Gastroesophageal sphincter (tissue), 4 donors: ENCODE measurements at places on chromosomes 4 and X. TPM values are rescaled to one million over a fixed set of nuclear protein-coding genes. Genes with fewer than 3 reads are reported as not detected.

The LDB2 gene
- 28.2 TPM for total RNA-seq

The NSG1 gene
- total RNA-seq: 0.78 TPM

The IL2RG gene
- 6.3 TPM for total RNA-seq

The UPF3B gene
- total RNA-seq: 7.0 TPM

The SERTM2 gene
- total RNA-seq: not detected

GRCh38 chr4:828641-829271 is 2.8 kb upstream of the CPLX1 start:
- peaks cover 88% of the 10 kb centered on the region for H3K27me3 ChIP-seq
- no peak overlapping the region for H3K27ac ChIP-seq
- no peaks in the 10 kb centered on the region for H3K36me3 ChIP-seq

DNA sequence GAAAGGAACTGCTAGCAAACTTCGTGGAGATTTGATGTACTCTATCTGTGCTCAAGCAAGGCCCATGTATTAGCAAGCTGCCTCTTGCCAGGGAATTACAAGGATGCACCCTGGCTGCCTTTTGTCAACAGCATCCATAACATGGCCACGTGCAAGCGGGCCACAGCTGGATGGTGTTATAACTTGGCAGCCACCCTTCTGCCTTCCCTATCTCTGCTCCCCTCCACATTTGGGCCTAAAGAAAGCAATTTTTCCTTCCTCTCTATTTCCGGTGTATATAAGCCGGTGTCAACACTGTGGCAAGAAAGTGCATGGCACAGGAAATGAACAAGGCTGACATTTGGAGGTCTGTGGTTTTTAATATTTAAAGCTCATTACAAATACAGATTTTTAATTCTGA is 94.8 kb downstream of the CLNK start:
- no peaks in the 10 kb centered on the region for H3K36me3 ChIP-seq
- H3K4me3 ChIP-seq: no peak overlapping the region
- H3K27ac ChIP-seq: no peak overlapping the region
- peaks cover 3% of the 10 kb centered on the region for H3K27me3 ChIP-seq
- no peak for ATAC-seq

- H3K4me3 ChIP-seq: no peak overlapping the region
- H3K36me3 ChIP-seq: peaks cover 68% of the 10 kb centered on the region
- no peak overlapping the region for H3K27ac ChIP-seq
- H3K4me1 ChIP-seq: no peaks in the 10 kb centered on the region
- no peaks in the 10 kb centered on the region for H3K27me3 ChIP-seq
- ATAC-seq: no peak
Observed at GRCh38 chr4:4461850-4462249, 74.9 kb downstream of the NSG1 start.

DNA sequence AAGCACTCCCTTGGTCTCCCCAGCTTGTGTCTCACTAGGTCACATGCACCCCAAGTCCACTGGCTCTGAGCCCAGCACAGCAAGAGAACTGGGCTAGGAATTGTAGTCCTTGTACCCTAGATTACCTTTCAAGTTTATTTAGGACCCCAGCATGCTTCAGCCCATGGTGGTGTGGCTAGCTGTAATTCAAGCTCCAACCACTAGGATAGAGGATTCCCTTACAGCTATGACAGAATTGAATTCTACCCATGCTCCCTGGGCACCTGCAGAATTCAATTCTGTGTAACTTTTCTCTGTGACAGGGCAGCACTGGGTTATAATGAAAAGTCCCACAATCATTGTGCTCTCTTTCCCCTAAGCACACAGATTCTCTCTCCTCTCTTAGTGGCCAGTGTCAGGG is 253.8 kb upstream of the DMD start:
- no peak overlapping the region for H3K27ac ChIP-seq
- H3K36me3 ChIP-seq: no peaks in the 10 kb centered on the region
- no peaks in the 10 kb centered on the region for H3K27me3 ChIP-seq
- no peaks in the 10 kb centered on the region for H3K4me1 ChIP-seq

GRCh38 chrX:125765347-125765746 is 400.7 kb downstream of the DCAF12L2 start:
- H3K36me3 ChIP-seq: no peaks in the 10 kb centered on the region
- H3K4me3 ChIP-seq: no peak overlapping the region
- no peak for ATAC-seq
- no peak overlapping the region for H3K27ac ChIP-seq

DNA sequence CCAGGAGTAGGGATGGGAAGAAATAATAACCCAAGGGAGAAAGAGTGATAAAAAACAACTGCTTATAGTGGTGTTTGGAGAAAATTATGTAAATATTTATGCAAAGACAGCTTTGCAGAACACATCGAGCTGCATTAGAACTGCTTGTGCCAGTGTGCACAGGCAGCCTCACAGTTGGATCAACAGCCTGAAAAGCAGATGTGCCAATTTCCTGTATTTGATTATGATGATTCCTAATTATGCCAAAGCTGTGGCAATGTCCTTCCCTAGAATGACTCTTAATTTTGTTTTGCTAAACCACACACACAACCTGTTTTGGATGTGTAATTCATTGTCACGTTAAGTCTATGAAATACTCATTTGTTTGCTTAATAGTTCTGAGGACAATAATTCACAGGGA is 30.6 kb upstream of the ANTXR2 start:
- H3K27ac ChIP-seq: no peak overlapping the region
- H3K4me3 ChIP-seq: no peak overlapping the region
- ATAC-seq: no peak
- no peaks in the 10 kb centered on the region for H3K27me3 ChIP-seq

GRCh38 chr4:178937130-178937529 is 1494.9 kb upstream of the AGA start:
- H3K27ac ChIP-seq: no peak overlapping the region
- no peaks in the 10 kb centered on the region for H3K4me1 ChIP-seq
- H3K27me3 ChIP-seq: no peaks in the 10 kb centered on the region
- no peak for ATAC-seq
- H3K36me3 ChIP-seq: no peaks in the 10 kb centered on the region

GRCh38 chr4:181874602-181875001 is 368.6 kb upstream of the TENM3 start:
- H3K27ac ChIP-seq: no peak overlapping the region
- no peak overlapping the region for H3K4me3 ChIP-seq
- no peaks in the 10 kb centered on the region for H3K27me3 ChIP-seq
- ATAC-seq: no peak

- H3K27me3 ChIP-seq: no peaks in the 10 kb centered on the region
- H3K4me3 ChIP-seq: no peak overlapping the region
- no peak overlapping the region for H3K27ac ChIP-seq
- no peak for ATAC-seq
Observed at GRCh38 chr4:155304375-155304774, 72.4 kb downstream of the MAP9 start.
